ENCODE measurements at places on chromosomes 3 and 15. TPM values are rescaled to one million over a fixed set of nuclear protein-coding genes. Genes with fewer than 3 reads are reported as not detected.

Gene GOLGA8M
- total RNA-seq: not detected

Gene EBLN2
- 2.7 TPM for total RNA-seq

Gene RASA2
- total RNA-seq: 15.4 TPM

Gene GRM2
- total RNA-seq: under 0.01 TPM

Gene ADGRG7
- total RNA-seq: not detected

Gene CHRM5
- total RNA-seq: not detected

Gene IGSF10
- under 0.01 TPM for total RNA-seq

Gene TJP1
- 56.7 TPM for total RNA-seq

Gene SLC2A2
- under 0.01 TPM for total RNA-seq

Gene OIP5
- 1.1 TPM for total RNA-seq

Gene KIF7
- total RNA-seq: 1.2 TPM

Gene THPO
- total RNA-seq: not detected

Gene PODXL2
- 5.5 TPM for total RNA-seq

Gene UBA7
- total RNA-seq: 16.6 TPM

Gene TPRG1
- 0.24 TPM for total RNA-seq

Gene WNT5A
- 3.6 TPM for total RNA-seq

Gene TICRR
- 0.21 TPM for total RNA-seq

Gene OXSM
- total RNA-seq: 24.5 TPM

Gene PLSCR5
- not detected for total RNA-seq

Gene KLHL40
- not detected for total RNA-seq

Gene C3orf49
- total RNA-seq: not detected

Gene FBXL22
- total RNA-seq: not detected

Gene BRK1
- total RNA-seq: 115 TPM

Gene TEX55
- total RNA-seq: not detected

Gene ACSBG1
- total RNA-seq: not detected
